ENCODE measurements at places on chromosomes 2 and 18. TPM values are rescaled to one million over a fixed set of nuclear protein-coding genes. Genes with fewer than 3 reads are reported as not detected.

Gene GRHL1
- total RNA-seq: 1.4 TPM

DNA sequence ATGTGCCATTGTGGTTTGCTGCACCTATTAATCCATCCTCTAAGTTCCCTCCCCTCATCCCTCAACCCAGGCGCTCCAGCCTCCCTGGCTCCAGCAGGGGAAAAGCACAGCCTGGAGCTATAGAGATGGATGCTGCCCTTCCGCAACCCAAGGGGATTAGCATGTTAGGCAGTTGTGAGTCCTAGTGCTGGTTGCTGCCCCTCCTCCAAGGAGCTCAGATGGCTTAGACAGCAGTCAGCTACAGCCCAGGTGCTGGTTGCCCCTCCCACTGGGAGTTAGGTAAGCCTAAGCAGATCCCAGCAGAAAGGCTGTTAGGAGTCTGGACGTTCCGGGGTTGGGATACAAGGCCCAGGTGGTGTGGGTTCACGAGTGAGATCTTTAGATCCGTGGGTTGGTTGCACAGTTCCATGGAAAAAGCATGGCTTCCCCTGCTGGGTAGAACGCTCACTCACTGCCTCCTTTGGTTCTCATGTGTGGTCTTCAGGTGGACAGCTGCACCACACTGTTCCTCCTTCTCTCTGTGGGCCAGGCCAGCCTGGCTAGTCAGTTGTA lies 446.1 kb downstream of the ZNF804A start:
- DNase-seq: no peak

- peak; percentile 52 for DNase-seq
Observed at GRCh38 chr2:136116151-136116812, 1.7 kb downstream of the CXCR4 start.

Gene SPC25
- 0.85 TPM for total RNA-seq

GRCh38 chr18:22489704-22490103 lies 72.0 kb upstream of the CTAGE1 start:
- no peak for DNase-seq

GRCh38 chr2:235711527-235711926 lies 217.7 kb downstream of the AGAP1 start:
- DNase-seq: no peak

Gene ANO7
- 1.8 TPM for total RNA-seq

Gene DCTN1
- total RNA-seq: 118 TPM

Gene GALM
- total RNA-seq: 16.8 TPM

GRCh38 chr2:136482966-136483365 lies 282.4 kb upstream of the THSD7B start:
- DNase-seq: no peak

DNA sequence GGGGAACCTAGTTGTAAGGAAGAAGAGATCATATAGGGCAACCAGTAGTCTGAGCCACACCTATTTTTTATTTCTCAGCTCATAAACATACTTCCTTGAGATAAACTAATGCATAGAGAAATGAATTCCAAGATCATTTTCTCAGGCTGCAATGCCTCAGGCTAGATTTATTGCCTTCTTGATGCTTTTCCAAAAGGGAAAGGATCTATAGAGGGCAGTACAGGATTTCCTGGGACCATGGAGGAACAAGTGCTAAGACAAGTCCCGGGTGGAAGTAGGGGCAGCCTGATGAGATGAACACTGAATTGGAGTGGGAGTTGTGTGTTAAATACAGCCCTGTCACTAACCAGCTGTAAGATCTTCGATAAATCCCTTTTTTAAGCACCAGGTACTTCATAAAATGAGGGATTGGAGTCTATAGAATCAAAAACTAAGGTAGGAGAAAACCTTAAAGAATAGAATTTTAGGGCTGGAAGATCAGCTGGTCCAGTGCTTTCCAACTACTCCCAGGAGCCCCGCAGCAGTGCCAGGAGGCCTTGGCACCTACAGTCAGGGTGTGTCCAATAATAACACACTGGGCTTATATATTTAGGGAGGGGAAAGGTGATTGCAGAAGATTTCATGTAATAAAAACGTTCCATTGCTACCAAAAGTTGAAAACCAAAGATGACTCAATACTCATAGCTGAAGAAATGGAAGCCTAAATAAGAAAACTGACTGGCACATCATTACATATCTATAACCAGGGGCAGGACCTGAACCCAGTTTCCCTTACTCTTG lies 58.1 kb downstream of the SERTAD2 start:
- DNase-seq: no peak

- DNase-seq: no peak
Observed at GRCh38 chr2:217419055-217419671, 559.3 kb upstream of the TNP1 start.

- DNase-seq: no peak
Observed at GRCh38 chr2:127633556-127634065, 12.3 kb upstream of the GPR17 start.

Gene DOCK10
- 5.0 TPM for total RNA-seq

GRCh38 chr2:154911729-154912128 lies 213.2 kb downstream of the KCNJ3 start:
- DNase-seq: no peak

DNA sequence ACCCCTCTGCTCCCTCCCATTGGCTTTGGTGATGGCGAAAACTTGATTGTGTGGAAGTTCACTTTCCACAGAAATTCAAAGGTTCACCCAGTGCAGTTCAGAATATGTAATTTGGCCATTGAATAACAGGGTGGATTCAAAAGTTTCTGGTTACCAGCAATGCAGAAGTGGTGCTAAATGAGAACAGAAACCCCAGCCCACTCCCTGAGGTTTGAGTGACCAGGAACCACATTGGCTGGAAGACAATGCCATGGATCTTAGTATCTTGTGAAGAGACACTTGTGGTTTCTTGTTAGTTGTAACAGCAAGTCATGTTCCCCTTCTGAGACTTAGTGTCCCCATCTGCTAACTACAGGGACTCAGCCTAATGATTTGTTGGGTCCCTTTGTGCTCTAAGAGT lies 49.8 kb downstream of the QPCT start:
- no peak for DNase-seq

- DNase-seq: no peak
Observed at GRCh38 chr2:18626958-18627650, 37.7 kb upstream of the NT5C1B start.

Gene GNLY
- total RNA-seq: 0.52 TPM

Gene SKOR2
- not detected for total RNA-seq

DNA sequence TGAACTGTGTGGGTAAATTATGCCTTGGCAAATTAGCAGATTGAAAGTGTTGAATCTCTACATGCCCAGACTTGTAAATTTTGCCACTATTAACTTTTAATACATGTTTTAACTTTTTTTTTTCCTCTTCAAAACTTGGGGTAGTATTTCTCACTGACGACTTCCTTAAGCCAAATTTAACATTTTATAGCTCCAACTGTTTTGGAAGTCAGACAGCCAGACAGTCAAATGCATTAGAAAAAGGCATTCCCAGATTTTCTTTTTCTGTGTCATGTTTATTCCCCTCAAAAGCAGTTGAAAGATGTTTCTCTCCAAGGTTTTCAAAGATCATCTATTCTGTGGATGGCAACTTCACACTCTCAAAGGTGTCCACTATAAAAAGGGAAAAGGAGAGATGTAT lies 226.8 kb upstream of the FN1 start:
- no peak for DNase-seq

DNA sequence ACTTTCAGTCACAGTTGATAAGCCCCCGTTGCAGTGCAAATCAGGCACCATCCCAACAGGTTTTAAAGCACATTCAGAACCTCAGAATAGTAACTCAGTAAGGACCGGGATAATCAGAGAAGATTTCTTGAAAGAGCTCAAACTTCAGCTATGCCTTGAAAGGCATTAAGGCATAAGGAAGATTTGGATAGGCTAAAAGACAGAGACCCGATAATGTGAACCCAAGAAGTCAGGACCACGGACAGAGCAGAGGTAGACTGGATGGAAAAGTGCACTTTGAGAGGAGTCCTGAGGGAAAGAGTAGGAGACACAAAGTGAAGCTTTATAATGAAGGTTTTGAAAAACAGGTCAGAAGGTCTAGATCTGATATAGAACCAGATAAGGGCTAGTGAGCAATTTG lies 36.9 kb upstream of the KLF7 start:
- no peak for DNase-seq

Gene PROKR1
- total RNA-seq: 0.12 TPM

GRCh38 chr2:100451092-100451491 lies 19.2 kb upstream of the NMS start:
- no peak for DNase-seq

Gene FIGN
- 13.2 TPM for total RNA-seq

- DNase-seq: no peak
Observed at GRCh38 chr18:60377778-60378469, 5.3 kb upstream of the MC4R start.

DNA sequence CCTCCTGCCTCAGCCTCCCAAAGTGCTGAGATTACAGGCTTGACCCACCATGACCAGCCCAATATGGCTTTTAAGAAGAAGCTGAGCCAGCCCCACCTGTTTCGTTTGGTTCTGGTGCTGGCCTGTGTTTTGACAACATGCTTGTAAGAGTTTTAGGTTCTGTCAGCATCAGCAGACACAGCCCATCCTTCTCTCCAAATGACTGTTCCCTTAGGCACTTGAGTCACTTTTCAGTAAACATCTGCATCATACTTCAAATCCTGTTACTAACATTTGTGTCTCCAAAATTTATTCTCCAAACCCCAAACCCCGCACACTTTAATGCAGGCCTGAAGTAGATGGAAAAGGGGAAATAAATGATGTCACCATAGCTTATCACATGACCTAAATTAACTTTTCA lies 1118.5 kb downstream of the TSN start:
- DNase-seq: no peak

GRCh38 chr2:241211276-241211675 lies 22.8 kb downstream of the ANO7 start:
- DNase-seq: no peak

Gene CDC42EP3
- total RNA-seq: 44.3 TPM

GRCh38 chr18:41042866-41043265 lies 912.2 kb upstream of the PIK3C3 start:
- DNase-seq: no peak

GRCh38 chr2:203105996-203106395 lies 91.3 kb downstream of the NBEAL1 start:
- DNase-seq: no peak

Gene ATP6V1C2
- total RNA-seq: 0.47 TPM

Gene ACOXL
- not detected for total RNA-seq

Gene CNOT11
- total RNA-seq: 29.8 TPM

Gene ME2
- 77.3 TPM for total RNA-seq

Gene CFC1
- total RNA-seq: 0.76 TPM

DNA sequence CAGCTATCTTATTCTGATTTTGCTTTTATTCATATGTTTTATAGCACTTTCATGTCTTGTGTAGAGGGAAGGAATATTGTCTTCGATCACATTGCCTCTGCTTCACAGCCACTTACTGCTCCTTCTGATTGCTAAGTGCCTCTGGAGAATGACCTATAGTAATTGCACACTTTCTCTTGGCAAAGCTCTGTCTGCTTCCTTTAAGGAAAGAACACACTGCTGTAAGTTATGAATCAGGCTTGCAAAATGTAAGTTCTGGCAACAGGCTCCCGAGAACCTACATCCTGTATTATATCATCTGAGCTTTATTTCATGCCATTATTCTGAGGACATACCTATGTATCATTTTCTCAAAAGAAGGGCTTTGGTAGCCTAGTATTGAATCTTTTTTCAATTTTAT lies 170.7 kb downstream of the ZNF804A start:
- no peak for DNase-seq

GRCh38 chr2:108893277-108893676 lies 95.7 kb downstream of the EDAR start:
- DNase-seq: no peak

DNA sequence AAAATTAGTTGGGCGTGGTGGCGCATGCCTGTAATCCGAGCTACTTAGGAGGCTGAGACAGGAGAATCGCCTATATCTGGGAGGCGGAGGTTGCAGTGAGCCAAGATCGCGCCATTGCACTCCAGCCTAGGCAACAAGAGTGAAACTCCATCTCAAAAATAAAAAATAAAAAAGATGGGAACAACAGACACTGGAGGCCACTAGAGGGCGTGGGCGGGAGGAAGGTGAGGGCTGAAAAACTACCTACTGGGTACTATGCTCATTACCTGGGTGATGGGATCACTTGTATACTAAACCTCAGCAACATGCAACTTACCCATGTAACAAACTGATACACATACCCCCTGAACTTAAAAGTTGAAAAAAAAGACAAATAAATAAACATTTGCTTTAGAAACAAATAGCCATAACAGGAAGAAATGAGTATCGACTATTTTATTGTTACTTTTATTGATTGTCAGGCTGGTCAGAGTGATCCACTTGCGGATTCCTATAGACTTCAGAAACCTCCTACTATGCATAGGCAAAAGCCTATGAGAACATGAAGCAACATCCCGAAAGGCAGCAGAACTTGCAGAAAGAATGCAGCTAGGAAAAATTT lies 61.0 kb downstream of the TMEM163 start:
- DNase-seq: no peak

DNA sequence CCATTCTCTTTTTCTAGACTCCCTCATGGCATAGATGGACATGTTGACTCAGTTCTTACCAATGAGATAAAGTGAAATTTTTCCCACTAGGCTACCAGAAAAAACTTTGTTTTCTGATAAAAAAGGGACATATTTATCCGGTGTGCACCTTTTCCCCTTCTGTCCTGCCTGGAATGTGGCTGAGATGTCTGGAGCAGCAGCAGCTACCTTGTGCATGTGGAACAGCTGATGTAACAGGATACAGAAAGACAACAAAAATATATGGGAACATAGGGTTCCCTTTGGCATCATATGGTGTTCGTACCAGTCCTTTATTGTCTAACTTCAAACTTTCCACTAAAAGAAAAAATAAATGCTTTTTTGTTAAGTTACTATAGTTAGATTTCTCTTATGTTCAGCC lies 460.2 kb upstream of the HS6ST1 start:
- no peak for DNase-seq

Gene LHCGR
- 0.26 TPM for total RNA-seq

Gene NOSTRIN
- 16.1 TPM for total RNA-seq

DNA sequence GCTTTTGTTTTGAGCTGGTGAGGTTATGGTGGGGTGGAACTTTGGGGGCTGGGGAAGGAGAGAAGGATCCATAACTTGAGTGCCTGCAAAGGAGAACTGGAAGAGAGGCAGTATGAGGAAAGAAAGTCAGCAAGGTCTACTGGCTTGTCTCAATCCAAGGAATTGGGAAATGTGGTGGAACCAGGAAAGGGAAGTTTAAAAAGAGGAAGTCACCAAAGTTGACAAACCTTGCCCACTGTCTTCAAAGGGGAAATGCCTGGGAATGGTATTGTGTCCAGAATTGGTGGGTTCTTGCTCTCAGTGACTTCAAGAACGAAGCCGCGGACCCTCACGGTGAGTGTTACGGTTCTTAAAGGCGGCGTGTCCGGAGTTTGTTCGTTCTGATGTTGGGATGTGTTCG lies 304.1 kb upstream of the FAM98A start:
- DNase-seq: no peak

GRCh38 chr2:112680666-112681101 lies 34.9 kb downstream of the SLC20A1 start:
- no peak for DNase-seq

GRCh38 chr2:100004959-100005387 lies 137.4 kb downstream of the AFF3 start:
- DNase-seq: no peak

Gene BCL2
- 11.6 TPM for total RNA-seq

Gene POTEI
- total RNA-seq: not detected

Gene FZD7
- total RNA-seq: 12.2 TPM
